ENCODE measurements at places on chromosomes 1 and 21. TPM values are rescaled to one million over a fixed set of nuclear protein-coding genes. Genes with fewer than 3 reads are reported as not detected.

Gene GJB3
- total RNA-seq = not detected

Gene PCAT6
- total RNA-seq = 1.0 TPM

Gene OR2T29
- total RNA-seq = not detected

Gene PRKCZ
- total RNA-seq = 13.2 TPM

Gene TTLL7
- total RNA-seq = 2.5 TPM

Gene ADCY10
- total RNA-seq = 0.48 TPM

Gene CLDN8
- total RNA-seq = not detected

Gene ETV3L
- 3.6 TPM for total RNA-seq

DNA sequence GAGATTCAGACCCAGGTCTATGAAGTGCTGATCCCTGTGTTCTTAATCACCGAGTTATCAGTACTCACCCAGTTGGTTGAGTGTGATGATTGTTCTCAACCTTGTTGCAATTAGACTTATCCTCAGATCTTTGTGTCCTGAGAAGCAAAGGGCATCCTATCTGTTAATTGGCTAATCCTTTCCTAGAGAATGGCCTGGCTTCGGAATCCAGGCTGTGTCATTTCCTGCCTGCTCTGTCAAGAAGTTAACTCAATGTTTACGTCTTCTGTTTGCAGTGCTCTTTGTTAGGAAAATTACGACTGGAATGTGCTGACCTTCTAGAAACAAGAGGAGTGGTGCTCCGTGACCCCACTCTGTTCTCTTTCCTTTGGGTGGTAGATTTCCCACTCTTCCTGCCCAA is 14.7 kb downstream of the GAS5 start:
- no peak for DNase-seq

GRCh38 chr1:168303716-168304540 is 23.3 kb downstream of the TBX19 start:
- no peak for DNase-seq

- DNase-seq = no peak
Measured at GRCh38 chr1:1282998-1283397, 2.8 kb downstream of the SCNN1D start.

- no peak for DNase-seq
Measured at GRCh38 chr1:181742426-181742825, 259.1 kb downstream of the CACNA1E start.

GRCh38 chr1:236066054-236066453 is 1.2 kb upstream of the NID1 start:
- no peak for DNase-seq

- peak; percentile 73 for DNase-seq
Measured at GRCh38 chr1:230972855-230973271, 5.8 kb downstream of the TTC13 start.
